ENCODE measurements at places on chromosomes 4 and X. TPM values are rescaled to one million over a fixed set of nuclear protein-coding genes. Genes with fewer than 3 reads are reported as not detected.
A peak's percentile ranks its signal among the peaks of the same experiment; 100 is the strongest.

DNA sequence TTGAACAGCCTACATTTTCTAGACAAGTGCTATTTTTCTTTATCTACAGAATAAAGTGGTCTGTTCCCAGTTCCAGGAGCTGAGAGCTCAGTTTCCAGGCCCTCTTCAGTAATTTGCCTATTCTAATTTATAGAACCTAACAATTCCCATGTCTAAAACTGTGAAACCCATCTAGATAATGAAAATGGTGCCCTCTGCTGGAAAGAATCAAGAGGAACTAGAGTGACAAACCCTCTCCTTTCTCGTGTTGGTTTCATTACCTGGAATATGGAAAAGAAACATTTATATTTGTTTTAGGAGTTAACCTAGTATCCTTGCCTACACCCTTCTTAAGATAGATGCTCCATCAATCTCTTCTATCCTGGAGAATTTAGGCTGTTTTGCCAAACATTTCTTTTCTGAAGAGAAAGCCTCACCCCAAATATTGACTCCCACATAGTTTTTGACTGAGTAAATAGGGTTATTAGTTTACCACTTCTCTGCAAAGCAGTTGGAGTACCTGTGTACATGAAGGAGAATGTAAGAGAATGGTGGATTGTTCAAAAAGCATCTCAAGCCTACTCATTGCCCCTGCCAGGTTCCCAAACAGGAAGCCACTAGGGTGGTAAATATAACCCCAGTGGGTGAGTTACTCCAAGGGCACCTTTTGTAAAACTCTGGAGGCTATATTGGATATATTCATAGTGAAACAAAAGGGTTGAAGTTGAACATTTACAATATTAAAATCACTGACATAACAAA is 121.6 kb downstream of the RASL11B start:
- peak; percentile 86 for DNase-seq

- no peak for DNase-seq
These were observed 12.2 kb upstream of the EXOSC9 start for GRCh38 chr4:121788896-121789295.

DNA sequence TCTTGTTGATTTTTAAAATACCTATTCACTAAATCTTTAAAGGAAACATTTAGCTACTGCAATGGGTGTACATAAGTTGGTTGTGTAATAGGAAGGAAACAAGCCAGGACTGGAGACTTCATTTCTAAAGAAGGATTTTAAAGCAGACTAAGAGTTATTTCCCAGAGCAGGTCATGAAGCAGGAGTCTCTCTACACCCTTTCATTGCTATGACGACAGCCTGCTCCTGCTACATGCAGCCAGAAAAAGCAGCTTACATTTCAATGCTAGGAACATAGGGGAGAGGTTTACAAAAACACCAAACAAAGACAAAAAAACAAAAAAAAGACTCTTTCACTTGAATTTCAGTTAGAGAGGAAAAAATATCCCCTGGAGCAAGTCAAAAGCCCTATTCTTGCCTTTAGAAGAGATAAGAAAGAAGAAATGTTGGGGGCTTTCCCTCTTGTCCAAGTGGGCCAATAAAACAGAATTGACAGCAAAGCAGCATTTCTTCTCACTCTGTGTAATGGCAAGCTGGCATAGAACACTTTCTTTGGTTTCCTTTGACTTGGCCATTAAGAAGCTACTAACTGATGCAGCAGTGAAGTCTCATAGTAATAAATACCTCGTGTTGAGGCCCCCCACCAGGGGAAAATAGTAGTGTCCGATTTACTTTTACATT is 3.4 kb downstream of the SPARCL1 start:
- DNase-seq: peak; percentile 80

GRCh38 chrX:49934729-49935128 is 12.3 kb downstream of the CLCN5 start:
- no peak for DNase-seq

DNA sequence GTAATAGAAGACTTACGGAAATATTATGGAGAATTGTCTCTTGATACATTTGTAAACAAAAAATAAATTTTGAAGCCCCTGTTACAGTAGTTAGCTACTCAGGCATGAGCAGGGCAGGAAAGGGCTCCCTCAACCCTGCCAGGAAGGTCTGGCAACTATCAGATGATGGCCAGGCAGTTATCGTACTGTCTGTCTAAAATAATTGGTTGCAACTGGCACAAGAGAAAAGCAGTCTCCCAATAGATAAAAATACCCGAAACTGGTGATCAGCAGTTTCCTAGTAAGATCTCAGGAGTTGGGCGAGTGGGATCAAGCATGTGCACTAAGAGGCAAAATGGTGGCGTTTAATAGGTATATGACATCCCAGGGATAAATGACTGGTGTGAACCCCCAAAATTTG is 1336.3 kb downstream of the C4orf33 start:
- no peak for DNase-seq

GRCh38 chr4:99180382-99181070 is 36.4 kb upstream of the ADH4 start:
- peak; percentile 59 for DNase-seq

GRCh38 chr4:73068491-73069337 is 802 bp downstream of the COX18 start:
- peak; percentile 66 for DNase-seq

DNA sequence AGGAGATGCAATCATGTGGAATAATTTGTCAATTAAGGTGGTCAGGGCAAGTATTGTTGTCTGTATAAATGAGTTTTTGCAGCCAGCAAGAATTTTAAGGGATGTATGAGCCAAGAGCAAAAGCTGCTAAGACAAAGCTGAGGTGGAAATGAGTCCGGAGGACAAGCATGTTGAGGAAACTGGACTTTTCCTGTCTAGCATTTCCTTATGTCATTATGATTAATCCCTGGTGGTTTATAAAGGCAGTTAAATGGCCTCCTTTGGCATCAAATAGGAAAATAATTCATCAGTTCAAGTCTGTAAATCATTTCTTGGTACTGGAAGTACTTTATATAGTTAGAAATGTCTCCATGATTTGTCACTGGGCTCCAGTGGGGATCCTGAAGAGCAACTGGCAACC is 61.6 kb upstream of the TEX13A start:
- DNase-seq: no peak

FGA gene
- not detected for total RNA-seq

PPP2R2C gene
- 8.8 TPM for total RNA-seq

GLRA2 gene
- total RNA-seq: not detected

COX7B2 gene
- not detected for total RNA-seq

STK32B gene
- 3.5 TPM for total RNA-seq

MID2 gene
- 25.8 TPM for total RNA-seq

NIPAL1 gene
- 6.9 TPM for total RNA-seq

GATA1 gene
- 0.41 TPM for total RNA-seq

Data from tongue (tissue), 3 donors.